Activated CD4-positive, alpha-beta T cell treated with anti-CD3 and anti-CD28 coated beads, Interleukin-2, amount 10 ng/mL, durations not matched to agents 7 days and 5 days (primary cell): ENCODE measurements at places on chromosomes 6 and 20. TPM values are rescaled to one million over a fixed set of nuclear protein-coding genes. Genes with fewer than 3 reads are reported as not detected.

Gene PHACTR2
- total RNA-seq = 43.8 TPM

Gene SPEF1
- 0.17 TPM for total RNA-seq

Gene SAMD10
- total RNA-seq = 17.2 TPM

Gene RAET1G
- total RNA-seq = not detected

Gene IMPG1
- not detected for total RNA-seq

Gene HRH3
- not detected for total RNA-seq

Gene EDN3
- total RNA-seq = 0.22 TPM

Gene SRSF12
- total RNA-seq = not detected

Gene TNXB
- total RNA-seq = 6.7 TPM

Gene SLC44A4
- total RNA-seq = 0.15 TPM

Gene OR2H1
- not detected for total RNA-seq

Gene ZNF341
- 5.5 TPM for total RNA-seq
